ENCODE measurements at places on chromosomes 1 and 21.
A peak's percentile ranks its signal among the peaks of the same experiment; 100 is the strongest.

DNA sequence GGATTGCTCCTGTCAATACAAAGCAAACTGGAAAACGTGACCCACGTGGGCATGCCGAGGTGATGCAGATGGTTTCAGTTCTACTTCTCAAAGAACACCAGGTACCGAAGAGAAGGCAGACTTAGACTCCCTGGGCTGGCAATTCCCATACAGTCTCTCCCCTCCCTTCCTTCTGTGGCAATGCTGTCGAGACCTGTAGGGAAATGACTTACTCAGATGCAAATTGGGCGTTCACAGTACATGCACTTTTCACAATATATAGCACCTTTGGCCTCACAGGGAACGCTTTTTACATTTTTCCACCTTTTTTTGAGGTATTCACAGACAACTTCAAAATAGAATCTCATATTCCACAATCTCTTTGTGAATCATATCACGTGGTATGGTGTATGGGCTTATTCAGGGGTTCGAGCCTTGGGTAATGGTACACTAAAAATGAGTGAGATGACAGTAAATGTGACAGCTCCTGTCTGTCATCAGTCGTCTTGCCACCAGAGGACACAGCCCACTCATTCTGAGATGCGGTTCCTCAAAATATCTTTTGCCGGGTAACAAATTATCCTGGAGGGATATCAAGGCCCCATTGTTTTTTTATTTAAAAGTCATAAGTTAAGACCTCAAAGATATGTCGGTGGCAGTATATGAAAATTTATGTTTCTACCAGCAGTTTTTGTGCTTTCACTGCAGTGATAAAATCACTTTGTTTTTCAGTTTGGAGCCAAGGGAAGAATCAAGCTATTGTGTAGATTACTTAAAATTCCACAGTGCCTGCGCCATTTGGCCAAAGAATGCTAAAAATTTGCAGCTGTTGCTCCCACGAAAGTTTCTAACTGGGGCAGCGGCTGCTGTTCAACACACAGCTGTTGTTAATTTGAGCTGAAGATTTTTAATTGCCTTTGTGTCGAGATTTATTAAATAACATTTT, 168.4 kb downstream of the ZZZ3 start:
- DNase-seq, result peak; percentile 93

- DNase-seq, result no peak
Observed at GRCh38 chr21:28508126-28508525, 484.6 kb downstream of the LTN1 start.

DNA sequence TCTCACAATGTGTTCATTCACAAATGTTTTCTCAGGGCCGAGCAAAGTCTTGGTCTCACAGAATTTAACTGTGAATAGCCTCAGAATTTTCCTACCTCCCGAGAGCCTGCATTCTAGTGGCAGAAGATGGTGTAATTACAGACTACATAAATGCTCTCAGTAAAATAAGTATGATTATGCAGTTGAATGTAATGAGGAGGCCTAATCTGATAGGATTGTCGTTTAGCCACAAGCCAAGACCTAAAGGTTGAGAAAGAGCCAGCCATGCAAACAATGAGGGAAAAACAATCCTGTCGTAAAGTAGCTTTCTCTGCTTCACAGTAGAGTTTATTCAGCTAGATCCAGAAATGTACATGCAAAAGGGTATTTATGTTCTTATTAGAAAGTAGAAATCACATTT, 607.8 kb upstream of the B3GALT2 start:
- no peak for DNase-seq

- no peak for DNase-seq
Observed at GRCh38 chr1:17056551-17056950, 2.7 kb upstream of the SDHB start.

DNA sequence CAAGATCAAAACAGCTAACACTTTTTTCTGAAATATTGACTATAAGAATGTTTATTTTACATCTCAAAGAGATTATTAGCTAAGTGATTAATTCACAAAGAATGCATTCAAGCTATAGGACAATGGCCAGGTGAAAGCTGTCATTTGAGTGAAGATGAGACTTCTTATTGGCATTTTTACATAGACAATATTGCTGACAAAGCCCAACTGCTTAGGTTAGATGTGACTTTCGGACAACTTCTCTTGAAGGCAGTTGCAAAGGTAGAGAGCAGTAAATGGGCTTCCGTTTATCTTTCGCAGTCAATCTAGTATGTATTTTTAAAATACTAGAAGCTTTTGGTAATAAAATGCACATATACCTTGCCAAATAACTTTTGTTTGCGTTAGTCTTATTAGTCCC, 1041.3 kb downstream of the AMY1C start:
- DNase-seq, result no peak

- DNase-seq, result no peak
Observed at GRCh38 chr1:181587870-181588438, 104.6 kb downstream of the CACNA1E start.

- DNase-seq, result peak; percentile 18
Observed at GRCh38 chr21:15730484-15731242, 881 bp downstream of the USP25 start.

DNA sequence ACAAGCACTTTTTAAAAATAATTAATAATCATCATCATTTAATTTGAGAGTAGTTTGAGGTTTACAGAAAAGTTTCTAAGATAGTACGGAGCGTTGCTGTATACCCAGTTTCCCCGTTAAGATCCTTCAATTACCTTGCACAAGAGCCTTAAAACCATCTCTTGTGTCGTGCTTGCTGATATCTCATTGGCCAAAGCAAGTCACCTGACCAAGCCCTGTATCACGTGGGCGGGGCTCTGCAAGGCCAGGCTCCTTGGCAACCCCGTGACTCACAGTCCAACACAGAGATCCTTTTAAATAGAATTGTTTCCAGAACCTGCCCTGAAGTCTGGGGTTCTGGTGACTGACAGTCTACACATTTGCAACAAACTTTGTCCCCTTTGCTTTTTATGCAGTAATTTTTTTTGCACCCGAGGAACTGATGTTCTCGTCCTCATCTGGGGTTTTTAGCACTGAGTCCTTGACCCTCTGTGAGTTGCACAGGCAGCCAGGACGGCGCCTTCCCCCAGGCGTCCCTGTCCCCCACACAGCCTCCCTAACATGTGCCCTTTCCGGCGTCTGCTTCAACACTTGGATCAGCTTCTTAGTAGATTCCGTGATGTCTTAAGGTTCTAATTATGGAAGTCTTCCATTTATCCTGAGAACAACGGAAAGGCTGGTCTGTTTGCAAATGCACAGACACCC, 183.3 kb upstream of the TMEM51 start:
- DNase-seq, result peak; percentile 54

DNA sequence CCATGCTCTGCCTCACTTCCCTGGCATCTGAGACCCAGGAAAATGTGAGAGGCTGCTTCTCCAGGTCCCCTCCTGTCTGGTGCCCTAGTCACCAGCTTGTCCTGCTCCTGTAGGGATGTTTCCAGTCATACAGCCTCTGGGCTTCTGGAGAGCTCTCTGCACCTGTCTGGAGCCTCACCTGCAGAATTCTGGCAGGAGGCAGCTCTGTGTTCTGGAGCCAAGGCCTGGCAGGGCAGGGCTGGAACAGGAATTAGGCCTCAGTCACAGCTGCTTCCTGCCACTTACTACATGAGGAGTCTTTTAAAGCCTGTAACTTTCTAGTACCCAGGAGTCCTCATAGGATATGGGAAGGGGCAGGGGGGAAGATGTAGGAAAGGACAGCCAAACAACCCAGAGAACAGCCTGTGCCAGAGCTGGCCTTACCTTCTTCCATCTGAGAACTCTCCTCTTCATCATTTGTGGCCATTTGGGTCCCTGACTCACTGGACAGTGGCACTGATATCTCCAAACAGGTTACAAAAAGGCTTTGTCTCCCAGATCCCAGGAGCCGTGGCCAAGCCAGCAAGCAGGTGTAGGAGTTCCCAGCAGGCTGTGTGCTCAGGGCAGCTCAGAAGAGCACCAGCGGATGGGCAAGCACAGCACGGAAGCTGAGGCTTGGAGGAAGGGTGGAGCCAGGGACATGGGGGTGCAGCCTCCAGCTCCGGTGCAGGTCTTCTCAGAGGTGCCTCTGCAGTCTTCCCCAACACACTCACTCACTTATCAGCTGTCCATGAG, 31.4 kb upstream of the ARTN start:
- DNase-seq, result no peak

GRCh38 chr1:93813076-93813475, 65.9 kb downstream of the DNTTIP2 start:
- no peak for DNase-seq

GRCh38 chr1:20074725-20075171, 4.8 kb downstream of the PLA2G5 start:
- DNase-seq, result no peak

DNA sequence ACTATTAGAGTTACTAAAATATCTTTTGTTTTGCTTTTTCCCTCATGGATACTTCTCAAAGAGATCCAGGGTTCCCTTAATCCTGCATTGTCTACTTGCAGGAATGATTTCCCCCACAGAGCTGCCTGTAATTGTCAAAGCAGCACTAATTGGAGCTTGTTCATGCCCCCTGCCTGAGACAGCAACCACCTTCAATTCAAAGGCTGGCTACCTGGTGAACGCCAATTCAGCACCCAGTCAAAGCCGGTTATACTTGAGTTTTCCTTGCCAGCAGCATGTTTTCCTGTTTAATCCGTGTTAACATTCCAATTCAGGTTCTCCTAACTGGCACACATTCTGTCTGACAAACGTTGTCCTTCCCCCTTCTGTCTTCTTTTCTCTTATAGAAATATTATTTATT, 382.9 kb downstream of the NTNG1 start:
- no peak for DNase-seq

DNA sequence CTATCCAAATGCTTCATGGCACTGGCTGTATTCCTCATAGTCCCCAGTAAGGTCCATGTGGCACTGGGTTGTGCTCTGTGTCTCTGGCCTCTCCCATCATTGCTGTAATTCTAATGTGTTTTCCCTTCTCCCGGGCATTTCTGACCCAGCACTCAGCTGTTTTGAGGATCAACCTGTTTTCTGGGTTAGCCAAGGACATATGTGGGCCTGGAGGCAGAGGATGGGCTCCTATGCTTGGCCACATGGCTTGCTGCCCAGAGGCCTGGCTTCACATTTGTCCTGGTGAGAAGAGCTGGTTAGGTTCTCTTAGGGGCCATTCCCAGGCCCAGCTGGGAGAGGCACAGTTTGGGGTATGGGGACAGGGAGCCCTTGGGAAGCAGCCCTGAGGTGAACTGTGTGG, 103.1 kb downstream of the FAM78B start:
- no peak for DNase-seq

- no peak for DNase-seq
Observed at GRCh38 chr21:33455686-33456446, 23.9 kb downstream of the TMEM50B start.

DNA sequence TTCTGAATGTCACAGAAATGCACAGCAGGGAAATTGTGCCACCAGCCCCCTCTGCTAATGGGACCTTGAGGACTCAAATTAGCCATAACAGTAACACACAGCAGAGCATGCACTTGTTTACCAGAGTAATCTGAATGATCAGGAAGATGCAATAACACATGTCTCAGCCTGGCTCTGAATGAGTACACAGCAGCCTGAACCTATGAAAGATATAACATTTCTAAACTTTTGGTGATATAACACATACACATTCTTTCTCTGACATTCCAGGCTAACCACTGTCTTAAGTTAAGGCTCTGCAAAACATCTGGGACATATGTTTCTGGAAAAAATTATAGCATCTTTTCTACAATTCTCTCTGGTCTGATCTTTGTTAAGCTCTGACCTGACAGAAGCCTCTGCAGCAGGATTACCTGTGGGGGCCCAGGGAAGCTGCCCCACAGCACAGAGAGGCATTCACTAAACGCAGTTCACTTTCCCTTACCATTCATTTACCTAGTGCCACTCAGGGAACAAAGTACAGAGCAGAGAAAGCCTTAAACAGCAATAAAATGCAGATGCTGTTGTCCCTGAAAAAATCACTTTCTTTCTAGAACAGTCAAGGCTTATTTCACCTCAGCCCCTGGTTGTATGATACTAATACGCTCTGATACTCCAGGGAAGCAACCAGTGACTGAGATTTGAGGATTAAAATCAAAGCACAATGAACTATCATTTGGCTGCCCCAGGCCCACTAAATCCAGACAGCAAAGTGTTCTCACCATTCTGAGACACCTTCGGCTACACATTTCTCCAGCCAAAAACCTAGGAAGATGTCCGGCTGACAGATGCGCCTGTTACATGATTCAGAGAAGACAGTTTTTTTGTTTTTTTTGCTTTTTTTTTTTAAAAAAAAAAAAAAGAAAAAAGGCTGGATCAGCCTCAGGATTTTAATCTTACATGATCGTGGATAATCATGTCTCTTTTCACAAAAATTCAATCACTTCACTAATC, 54.0 kb upstream of the CNN3 start:
- no peak for DNase-seq

GRCh38 chr1:169586395-169587255, at the start of gene F5:
Gene F5, minus strand, starts transcription at chr1:169586481. Its CDS starts 95 bp downstream, at chr1:169586386.
- DNase-seq, result peak; percentile 69

- no peak for DNase-seq
Observed at GRCh38 chr1:177211231-177211630, 40.5 kb downstream of the BRINP2 start.

- peak; percentile 71 for DNase-seq
Observed at GRCh38 chr1:154429118-154429517, 24.0 kb downstream of the IL6R start.

GRCh38 chr21:31132574-31133242, 94.4 kb upstream of the KRTAP19-8 start:
- DNase-seq, result no peak

GRCh38 chr1:156848461-156849150, 10.3 kb downstream of the INSRR start:
- DNase-seq, result no peak

DNA sequence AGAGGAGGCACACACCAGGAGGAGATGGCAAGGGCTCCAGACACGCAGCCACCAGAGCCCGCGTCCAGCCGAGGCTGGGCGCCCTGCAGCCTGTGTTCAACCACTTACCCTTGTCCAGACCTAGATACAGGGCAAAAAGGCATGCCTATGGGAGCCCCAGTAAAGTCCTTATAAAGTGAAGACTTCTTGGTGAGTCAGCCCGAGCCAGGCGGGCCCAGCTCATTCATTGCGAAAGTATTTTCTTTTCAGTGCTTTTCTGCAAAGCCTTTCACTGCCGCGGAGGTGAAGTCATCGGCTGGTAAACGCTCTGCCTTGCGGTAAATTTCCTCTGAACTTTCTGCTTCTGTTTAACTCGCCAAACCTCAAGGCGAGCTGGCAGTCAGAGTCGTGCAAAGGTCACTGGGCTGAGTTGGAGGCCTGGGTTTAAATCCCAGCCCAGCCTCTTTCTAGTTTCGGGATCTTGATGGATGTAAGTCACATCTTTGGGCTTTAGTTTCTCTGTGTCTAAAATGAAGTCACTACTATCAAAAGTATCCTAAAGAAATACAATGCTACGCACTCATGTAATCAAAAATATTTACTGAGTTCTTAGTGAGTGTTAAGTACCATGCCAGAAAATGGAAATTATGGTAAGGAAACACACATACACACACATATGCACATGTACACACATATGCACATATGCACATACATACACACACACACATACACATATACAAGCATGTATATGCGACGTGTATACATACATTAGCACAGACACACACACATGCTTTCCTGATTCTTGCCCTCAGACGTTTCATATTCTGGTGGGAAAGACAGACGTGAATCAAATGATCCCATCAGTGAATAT, 54.7 kb upstream of the IFFO2 start:
- DNase-seq, result peak; percentile 11

GRCh38 chr1:200226969-200227303, 182.9 kb downstream of the ZNF281 start:
- DNase-seq, result no peak

- DNase-seq, result no peak
Observed at GRCh38 chr1:201275253-201275666, 8.0 kb upstream of the PKP1 start.

- DNase-seq, result no peak
Observed at GRCh38 chr21:42012763-42013329, 2.7 kb upstream of the ZBTB21 start.

GRCh38 chr1:227887697-227888403, 59.9 kb downstream of the WNT9A start:
- DNase-seq, result no peak

Measured in globus pallidus (tissue), 1 donor.